Activated T-helper 1 cell treated with anti-CD3 and anti-CD28 coated beads, Interleukin-2, amount 50 U/mL, for 16 hours (primary cell): ENCODE measurements at places on chromosomes 3 and 15.

DNA sequence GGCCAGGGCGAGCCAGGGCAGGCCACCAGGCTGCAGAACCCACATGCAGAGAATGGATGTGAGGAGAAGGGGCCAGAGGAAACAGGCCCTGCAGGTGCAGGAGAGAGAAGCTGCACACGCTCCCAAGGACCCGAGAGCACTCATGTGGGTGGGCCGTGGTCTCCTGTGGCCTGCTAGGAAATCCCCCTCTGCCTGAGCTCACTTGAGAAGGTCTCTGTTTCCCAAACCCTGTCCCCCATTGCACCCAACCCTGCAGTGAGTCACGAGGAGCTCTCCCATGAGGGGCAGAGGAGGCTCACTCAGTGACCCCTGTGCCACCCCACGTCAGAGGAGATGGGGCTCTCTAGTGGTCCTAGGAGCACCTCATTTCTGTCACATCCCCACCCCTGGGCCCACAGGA lies 111.1 kb downstream of the KLF13 start:
- no peak for DNase-seq

DNA sequence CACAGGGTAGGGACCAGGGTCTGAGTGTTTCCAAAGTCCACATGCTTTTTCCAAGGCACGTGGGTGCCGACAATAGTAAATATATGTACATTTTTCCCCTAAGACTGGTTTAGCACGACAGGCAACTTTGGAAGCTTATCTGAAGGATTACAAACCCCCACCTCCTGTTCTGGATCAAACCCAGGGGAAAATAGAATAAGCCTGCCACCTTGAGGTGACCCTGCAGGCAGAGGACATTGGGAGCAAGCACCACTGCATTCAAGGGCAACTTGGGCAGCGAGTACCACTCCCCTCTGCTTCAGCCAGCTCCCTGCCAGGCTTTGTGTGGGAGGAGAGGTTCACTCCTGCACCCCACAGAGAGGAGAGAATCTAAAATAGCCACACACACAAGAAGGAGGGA lies 44.8 kb downstream of the KBTBD12 start:
- no peak for DNase-seq

- DNase-seq, result no peak
These were observed 216.8 kb upstream of the CD96 start for GRCh38 chr3:111325160-111325718.

DNA sequence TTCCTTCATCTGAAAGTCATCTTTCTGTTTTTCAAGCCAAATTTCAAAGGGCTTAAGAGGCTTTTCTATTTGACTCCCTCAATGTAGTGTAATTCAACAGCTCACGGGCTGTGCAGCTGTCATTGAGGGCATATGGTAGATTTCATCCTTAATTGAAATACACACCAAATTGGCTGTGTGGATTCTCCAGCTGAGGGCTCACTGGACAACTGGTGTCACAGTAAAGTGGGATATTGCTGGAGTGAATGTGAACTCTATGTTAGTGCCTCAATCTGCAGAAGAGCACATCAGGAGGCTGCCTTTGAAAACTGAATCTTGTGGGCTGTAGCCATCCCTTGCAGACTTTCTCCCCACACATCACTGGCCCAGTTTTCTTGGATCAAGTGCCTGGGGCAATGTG lies 120.1 kb downstream of the GALK2 start:
- DNase-seq, result no peak

DNA sequence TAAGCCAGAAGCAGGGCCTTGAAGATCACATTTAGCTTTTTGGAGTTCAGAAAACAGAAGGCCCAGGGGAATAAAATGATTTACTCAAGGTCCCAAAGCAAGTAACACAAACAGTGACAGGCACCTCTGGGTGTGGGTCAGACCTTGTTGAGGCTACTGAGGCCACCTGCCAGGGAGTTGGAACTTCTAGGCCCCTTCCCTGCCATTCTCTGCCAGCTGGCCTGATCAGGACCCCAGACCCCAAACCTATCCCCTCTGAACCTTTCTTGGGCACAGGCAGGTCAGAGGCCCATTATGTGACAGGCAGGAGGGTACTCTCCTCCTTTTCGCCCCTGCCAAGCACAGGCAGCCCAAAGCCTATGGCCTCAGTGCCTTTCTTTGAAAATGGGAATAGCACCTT lies 49.4 kb upstream of the ATP2B2 start:
- DNase-seq, result no peak

DNA sequence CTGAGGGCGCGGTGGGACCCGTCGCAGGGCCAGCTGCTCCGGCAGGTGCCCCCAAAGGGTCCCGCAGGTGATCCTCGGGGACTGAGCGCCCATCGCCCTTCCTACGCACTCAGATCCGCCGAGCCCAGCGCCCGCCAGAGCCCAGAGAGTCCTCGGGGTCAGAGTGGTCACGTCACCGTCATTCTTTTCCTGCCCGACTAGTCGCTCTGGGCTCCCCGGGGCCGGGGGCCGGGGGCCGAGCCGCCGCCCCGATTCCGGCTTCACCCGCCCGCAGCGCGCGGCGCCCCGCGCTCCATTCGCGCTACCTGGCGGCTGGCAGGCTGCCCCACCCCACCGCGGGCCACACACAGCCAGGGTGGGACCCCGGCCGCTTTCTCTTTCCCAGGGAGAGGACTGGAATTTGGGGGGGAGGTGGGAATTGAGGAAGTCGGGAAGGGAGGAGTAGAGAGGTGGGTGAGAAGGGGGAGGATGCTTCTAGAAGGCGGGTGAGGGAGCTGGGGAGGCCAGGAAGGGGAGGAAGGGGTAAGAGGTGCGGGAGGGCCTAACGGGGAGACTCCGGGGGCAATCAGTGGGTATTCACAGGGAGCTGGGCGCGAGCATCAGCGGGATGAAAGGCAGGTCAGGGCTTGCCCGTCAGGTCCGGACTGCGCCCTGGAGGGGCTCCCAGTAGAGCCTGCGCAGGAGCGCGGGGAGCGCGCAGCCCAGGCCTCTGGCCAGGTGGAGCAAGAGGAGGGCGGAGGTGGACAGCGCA lies 36.1 kb upstream of the EPHB3 start:
- no peak for DNase-seq

GRCh38 chr3:129485721-129486663 lies 42.4 kb upstream of the RHO start:
- no peak for DNase-seq

DNA sequence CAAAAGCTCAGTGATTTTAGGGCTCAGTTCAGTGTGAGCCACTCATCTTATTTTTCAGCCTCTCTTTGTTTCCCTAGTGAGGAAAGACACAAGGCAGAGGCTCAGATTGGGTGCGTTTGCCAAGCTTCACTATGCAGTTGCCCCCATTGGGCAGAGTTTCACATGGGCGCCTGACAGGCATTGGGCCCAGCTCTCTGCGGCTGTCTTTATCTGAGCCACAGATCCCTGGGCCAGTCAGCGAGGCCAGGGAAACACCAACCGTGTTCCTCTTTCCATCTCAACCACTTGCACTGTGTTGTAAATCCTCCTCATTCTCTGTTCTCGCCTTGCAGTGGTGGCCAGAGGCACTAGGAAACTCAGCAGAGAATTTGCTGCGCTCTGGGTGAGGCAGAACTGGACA lies 10.8 kb downstream of the ESYT3 start:
- no peak for DNase-seq

- DNase-seq, result no peak
These were observed 456.1 kb downstream of the RAP2B start for GRCh38 chr3:153618176-153618575.
